AG20443 (cell line): ENCODE measurements at places on chromosomes 7 and 10.

- DNase-seq = no peak
Observed at GRCh38 chr7:2710901-2711551, 23.0 kb downstream of the AMZ1 start.

GRCh38 chr7:99120501-99120900 is 23.4 kb downstream of the SMURF1 start:
- DNase-seq = peak; percentile 49

DNA sequence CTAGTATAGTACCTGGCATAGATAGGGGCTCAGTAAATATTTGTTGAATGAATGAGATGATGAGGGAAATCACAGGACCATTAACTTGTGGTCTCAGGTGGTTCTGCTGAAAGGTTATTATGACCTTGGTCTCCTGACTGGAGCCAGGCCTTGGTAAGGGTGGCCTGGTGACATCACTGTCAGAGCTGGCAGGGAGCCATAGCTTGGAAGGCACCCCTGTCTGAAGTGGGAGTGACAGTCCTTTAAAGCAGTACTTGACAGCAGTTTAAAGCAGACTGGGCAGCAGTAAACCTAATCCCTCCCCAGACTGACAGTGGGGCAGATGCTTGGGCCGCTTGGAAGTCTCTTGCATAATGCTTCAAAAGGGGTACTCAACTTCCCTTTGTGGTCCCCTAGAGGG is 13.4 kb downstream of the DPCD start:
- DNase-seq = no peak

GRCh38 chr10:12508165-12508564 is 158.8 kb downstream of the CAMK1D start:
- no peak for DNase-seq
